ENCODE measurements at places on chromosomes 6 and 20.
A peak's percentile ranks its signal among the peaks of the same experiment; 100 is the strongest.

DNA sequence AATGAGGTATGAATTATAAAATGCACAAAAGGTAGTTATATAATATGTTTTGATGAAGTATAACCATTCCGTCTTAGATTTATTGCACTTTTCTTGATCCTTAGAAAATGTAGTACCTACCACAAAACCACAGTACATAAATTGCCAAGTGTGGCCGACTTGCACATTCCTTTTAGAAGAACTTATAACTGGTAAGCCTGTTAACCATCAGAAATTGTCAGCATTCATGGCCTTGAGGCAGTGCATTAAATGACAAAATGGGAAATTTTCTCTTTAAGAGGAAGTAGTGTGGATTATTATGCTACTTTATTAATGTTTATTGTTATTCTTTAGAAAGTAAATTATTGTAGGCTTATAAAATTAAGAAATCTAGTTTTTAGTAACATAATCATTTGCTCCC is 29.6 kb downstream of the TAB2 start:
- no peak for DNase-seq

- DNase-seq: no peak
These were observed 269.3 kb downstream of the ZFAND3 start for GRCh38 chr6:38088829-38089228.

GRCh38 chr6:111195656-111196055 is 108.4 kb downstream of the SLC16A10 start:
- no peak for DNase-seq

GRCh38 chr6:37565267-37566110 is 65.8 kb upstream of the CCDC167 start:
- peak; percentile 45 for DNase-seq

GRCh38 chr6:15137086-15137485 is 108.8 kb upstream of the JARID2 start:
- DNase-seq: no peak

GRCh38 chr6:25544833-25545232 is 107.2 kb upstream of the SCGN start:
- DNase-seq: no peak

- no peak for DNase-seq
These were observed 377.1 kb downstream of the ESR1 start for GRCh38 chr6:152184573-152184916.

- DNase-seq: no peak
These were observed 9.9 kb upstream of the MMP24 start for GRCh38 chr20:35216541-35216940.

DNA sequence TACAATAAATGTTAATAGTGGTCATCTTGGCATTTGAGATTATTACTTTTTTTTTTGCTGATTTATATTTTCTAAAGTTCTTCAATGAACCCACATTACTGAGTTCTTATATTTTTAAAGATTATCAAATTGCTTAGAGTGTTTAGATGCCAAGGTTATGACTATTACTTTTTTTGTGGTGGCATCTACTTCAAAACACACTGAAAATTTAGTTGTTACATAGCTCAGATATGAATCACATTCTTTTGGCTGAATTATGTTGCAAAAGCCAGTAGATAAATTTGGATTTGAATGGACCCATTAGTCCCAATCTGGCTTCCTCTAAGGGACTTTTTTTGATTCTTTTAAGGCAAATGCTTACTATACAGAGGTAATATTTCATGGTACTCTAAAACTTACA is 8.9 kb downstream of the UTRN start:
- no peak for DNase-seq

Data from NCI-H774 (cell line).